T-helper 9 cell (primary cell): ENCODE measurements at places on chromosomes 5 and 9.
A peak's percentile ranks its signal among the peaks of the same experiment; 100 is the strongest.

GRCh38 chr5:154394307-154394706 lies 51.5 kb upstream of the SAP30L start:
- no peak for DNase-seq

DNA sequence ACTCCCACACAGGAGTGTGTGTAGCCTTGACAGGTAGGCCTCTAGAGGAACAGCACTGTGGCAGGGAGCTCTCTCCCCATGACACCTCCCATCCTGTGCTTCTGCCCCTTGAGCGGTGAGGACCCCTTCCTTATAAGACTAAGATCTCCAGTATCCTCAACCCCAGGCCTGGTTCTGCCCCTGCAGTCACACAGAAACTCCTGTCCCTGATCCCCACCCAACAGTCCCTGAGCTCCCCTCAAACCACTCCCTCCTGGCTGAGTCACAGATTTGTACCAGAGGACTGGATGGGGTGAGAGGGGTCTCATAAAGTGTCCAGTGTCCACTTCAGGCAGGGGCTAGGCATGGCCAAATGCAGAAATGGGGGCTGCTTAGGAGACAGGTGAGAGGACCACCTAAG lies 47.8 kb upstream of the CDKN2AIPNL start:
- no peak for DNase-seq

- DNase-seq, result no peak
Measured at GRCh38 chr9:40926404-40927259, 201.8 kb downstream of the FOXD4L6 start.

DNA sequence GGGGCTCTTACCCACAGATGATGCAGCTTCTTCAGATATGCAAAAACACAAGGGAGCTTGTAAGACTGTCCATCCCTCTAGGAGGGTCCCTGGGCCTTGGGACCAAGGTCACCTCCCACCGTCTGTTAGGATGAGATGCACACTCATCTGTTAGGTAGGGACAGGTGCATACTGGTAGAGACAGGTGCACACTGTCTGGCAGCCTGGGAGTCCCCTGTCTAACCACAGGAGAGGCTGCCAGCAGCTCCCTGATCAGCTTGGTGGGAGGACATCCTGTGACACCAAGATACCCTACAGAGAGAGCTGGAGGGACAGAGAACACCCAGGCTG lies 13.2 kb downstream of the TSPAN17 start:
- no peak for DNase-seq

DNA sequence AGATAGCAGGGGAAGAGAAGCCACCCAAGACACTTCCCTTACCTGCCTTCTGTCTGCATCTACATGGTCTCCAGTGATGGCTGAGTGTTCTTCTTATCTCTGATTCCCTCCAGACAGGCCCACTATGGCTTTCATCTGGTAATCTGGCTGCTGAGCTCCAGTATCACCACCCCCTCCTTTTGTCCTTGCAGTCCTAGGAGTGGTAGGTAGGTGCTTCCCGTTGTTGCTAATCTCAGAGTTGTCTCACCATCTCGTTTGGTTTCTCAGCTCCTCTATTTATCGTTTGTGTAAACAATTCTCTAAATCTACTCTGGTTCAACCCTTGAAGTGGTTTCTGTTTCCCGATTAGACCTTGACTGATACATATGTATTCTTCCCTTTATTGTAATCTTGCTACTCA lies 243.8 kb upstream of the RFX3 start:
- no peak for DNase-seq

DNA sequence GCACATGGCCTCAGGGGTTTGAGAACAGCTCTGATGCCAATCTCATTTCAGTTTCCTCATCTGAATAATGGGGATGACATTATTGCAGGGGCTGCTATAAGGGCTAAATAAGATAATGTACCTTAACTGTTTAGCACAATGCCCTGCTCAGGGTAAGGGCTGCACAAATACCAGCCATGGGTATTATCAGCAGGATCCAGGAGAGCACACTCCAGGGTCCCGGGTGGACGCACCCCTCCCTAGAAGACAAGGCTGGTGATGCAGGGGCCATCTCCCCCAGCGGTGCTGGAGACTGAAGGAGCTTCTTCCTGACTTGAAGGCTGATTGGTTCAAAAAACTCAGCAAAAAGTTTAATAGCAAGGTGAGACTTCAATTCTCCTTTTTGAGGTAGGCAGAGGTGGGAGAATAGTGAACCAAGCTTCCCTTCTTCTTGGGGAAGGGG lies 2.7 kb upstream of the CXXC5 start:
- DNase-seq, result no peak

DNA sequence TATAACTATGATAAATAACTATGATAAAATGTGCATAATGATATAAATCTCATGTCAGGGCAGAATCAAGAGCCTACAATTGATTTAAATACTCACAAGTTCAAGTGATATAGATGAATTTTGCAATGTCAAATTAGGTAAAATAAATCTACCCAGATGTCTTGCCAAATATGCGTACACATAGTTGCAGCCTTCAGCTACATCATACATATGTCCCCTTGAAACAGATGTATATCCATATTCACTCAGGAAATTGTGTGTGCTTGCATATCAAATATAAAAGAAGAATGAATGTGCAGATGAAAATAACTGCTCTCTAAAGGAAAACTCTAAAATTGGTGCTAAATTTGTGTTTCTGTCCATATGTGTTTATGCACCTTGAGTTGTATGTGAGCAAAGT lies 130.7 kb downstream of the CDH12 start:
- no peak for DNase-seq

- no peak for DNase-seq
Measured at GRCh38 chr9:36129139-36129538, 7.4 kb upstream of the GLIPR2 start.

DNA sequence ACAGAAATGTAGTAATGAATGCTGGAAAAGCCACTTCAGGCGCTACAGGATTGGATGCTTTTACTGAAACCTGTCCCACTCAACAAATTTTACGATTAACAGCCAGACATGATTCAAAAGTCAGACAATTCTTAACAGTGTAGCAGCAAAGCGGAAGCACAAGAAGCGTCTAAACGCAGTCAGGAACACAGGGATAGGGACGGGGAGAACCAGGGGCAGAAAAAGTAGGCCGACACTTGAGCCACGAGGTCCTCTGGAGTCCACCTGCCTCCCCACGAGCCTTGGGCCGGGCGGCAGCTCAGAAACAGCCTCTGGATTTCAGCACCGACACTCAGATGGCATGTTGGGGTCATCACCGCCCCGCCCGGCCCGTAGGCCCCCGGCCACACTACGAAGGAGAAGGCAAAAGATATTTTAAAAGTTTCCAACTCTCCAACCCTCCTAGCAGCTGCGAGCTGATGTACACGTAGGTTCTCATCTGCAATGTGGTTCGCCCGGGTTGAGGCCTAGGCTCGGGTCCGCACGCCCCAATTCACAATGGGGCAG lies 615 bp downstream of the RACK1 start:
- DNase-seq, result no peak

GRCh38 chr5:169856571-169856970 lies 123.7 kb downstream of the INSYN2B start:
- DNase-seq, result no peak

DNA sequence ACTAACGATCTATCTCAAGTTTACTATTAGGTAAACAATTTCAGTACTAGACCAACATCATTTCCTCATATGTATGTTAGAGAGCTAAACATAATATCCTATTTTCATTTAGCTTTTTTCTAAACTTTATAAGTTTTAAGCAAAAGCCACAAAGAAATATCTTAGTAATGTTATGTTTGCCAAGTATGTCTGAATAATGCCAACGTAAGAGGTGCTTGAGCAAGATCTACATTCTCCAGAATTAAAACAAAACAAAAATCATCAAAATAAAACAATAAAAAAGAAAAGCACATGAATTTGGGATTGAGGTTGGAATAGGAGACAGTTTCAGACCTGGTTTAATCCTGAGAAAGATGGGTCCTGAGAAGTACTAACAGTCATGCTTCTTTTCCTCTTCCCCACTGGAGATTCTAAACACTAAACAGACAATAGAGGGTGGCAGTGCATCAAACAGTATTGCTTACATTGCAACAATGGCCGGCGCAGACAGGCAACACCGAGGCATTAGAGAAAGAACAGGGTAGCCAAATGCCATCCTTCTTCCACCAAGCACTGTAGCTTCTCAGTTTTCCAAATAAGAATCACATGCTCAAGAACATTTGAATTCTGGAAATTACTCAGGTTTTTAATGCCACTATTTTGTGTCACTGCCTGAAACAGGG lies 33.6 kb downstream of the CSNK1A1 start:
- no peak for DNase-seq

- no peak for DNase-seq
Measured at GRCh38 chr5:79430196-79430595, 83.7 kb downstream of the HOMER1 start.

DNA sequence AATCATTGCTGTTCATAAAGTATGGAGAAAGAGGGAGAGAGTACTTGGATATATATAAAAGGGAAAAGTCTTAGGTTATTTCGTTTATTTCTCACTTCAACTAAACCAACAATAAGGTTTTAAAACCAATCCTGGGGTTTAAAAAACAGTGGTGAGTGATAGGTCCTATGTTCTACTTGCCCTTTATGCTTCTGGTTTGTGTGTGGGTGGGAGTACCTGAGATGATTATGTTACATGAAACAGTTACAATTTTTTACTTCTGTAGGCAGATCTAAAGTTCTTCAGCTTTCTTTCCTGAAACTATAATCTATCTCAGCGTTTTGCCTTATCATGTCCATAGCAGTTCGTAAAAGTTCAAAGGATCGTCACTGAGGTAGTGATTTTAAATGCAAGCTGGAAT lies 49.2 kb downstream of the STX17 start:
- DNase-seq, result no peak

DNA sequence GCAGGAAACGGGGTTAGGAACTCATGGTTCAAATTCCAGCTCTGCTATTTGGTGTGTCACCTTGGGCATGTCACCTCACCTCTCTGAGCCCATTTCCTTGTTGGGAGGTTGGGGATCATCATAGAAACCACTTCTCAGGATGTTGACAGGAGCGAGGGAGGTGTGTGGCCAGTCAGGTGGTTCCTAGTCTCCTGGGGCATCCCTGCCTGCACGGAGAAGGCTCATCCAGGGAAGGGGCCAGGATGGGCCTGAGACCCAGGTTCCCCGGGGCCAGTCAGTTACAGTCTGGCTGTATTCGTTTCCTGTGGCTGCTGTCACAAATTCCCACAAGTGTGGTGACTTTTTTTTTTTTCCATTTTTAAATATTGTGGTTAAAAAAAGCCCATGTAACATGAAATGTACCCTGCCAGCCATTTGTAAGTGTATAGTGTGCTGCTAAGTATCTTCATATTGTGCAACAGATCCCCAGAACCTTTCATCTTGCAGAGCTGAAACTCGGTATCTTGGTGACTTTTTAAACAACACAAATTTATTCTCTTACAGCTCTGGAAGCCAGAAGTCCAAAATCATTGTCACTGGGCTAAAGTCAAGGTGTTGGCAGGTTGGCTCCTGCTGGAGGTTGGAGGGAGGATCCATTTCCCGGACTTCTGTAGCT lies 78.7 kb upstream of the UNC5A start:
- no peak for DNase-seq

GRCh38 chr5:82349652-82350051 lies 71.5 kb upstream of the RPS23 start:
- peak; percentile 16 for DNase-seq

DNA sequence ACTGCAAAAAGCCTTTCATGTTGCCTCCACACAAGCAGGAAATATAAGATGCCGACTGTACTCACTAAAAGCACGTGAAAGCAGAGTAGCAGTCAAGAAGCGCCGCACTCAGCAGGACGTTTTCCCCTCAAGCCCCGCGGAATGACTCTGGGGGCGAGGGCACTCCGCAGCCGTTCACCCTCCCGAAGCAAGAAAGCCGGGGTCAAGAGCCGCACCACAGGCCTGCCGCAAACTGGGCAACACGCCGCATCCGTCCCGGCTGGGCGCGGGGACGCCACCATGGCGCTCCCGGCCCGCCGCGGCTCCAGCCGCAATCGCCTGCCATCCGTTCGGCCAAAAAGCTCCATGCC lies 364 bp downstream of the RPS6 start:
- DNase-seq, result no peak

DNA sequence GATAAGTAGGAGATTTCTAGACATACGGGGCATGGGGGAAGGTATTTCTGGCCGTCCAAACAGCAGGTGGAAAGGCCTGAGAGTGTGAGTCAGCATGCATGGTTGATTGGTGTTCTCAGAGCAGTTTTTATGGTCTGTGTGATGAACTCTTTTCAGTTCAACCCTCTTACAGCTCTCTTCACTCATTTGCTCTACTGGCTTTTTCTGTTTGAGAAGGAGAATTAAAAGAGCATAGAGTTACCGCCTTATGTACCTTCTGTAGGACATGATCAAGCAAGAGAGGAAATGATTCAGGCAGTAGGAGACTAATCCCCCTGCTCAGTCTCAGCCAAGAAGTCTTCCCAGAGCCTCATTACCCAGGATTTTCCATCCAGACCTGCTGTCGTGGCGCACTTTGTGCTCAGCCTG lies 92.4 kb downstream of the PRDM6 start:
- no peak for DNase-seq

DNA sequence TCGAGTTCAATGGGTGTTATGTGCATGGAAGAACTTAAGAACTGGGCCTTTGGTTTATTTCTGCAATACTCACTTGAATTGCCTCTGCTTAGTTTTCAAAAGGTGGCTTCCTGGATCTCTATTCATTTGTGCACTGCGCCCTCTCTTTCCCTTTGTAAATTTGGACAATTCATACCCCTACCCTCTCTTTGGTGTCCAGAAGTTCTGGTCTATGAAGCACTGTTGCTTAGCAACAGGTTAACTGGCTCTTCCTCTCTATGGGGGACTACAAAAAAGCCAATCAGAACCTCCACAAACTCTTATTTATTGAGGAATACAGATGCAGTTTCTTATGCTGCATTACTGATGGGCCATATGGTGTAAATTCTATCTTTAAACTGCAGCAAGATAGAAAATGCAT lies 13.5 kb upstream of the FAM120A start:
- DNase-seq, result no peak

- DNase-seq, result no peak
Measured at GRCh38 chr9:129026442-129027223, 1.5 kb downstream of the SH3GLB2 start.
